ENCODE measurements at places on chromosomes 5 and 9.

GRCh38 chr5:40428126-40428525 is 251.6 kb upstream of the PTGER4 start:
- DNase-seq, result no peak

GRCh38 chr5:41831155-41831554 is 39.1 kb downstream of the OXCT1 start:
- no peak for DNase-seq

DNA sequence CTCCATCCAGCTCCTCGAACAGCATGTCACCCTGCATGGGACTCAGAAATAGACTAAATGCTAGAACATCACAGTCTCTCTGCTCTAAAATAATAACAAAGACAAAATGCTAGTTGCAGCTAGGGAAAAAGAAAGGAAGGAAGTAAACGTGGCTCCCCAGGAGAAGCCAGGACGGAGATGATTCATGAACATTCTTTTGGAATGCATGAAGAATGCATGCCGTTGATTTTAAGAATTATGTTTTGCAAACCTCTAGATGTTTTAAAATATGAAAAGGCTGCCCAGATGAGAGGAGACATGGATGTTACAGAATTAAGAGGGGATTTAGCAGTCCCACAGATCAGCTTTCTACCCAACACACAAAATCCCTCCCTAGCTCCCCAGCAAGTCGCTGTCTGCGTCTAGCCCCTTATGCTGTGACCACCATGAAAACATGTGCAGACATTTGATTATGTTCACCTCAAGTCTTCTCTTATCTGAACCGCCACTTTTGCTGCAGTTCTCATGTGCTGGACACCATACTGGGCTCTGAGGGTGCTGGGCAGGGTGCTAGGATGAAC is 139.4 kb upstream of the LMX1B start:
- no peak for DNase-seq

DNA sequence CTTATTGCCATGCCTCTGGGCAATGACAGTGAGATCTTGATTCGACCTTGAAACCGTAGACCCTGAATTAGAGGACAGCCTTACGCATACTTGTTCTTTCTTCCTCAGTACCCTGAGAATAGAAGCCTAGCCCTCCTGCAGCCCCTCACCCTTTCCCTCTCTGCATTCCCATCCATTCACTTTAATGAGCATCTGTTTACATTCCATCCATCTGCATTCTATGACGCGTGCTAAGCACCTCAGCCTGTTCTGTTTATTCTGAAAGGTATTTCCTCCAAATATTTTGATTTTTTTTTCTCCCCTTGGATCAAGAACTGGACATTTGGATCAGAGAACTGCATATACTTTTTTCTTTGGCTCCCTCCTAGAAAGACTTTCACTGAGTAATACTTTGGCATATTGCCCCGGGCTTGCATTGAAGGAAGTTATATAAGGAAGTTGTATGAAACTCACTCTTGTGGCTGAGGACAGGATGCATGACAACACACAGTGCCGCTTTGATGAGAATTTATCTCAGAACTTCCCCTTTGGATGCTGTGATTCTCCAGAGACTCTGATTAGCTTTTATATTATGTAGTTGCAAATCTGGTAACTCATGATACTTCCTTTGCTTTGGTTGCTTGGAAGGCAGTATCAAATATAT is 15.7 kb downstream of the TMEM8B start:
- no peak for DNase-seq

DNA sequence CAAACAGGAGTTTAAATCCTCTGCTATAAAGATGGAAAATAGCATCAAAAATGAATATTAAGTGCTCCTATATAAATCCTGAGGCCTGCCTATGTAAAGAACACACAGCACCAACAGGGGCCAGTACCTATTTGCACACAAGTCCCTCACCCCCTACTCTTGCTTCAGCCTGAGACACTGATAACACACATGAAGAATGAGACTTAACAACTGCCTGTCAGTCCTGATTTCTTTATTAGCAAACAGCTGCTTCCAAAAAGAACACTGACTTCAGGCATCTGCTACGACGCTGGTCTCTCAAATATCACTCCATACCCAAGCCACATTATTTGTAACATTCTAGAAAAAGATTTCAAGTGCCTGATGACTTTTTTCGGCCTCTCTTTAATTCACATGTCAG is 55.5 kb downstream of the MYO10 start:
- DNase-seq, result no peak

GRCh38 chr9:69190863-69191181 is 16.7 kb downstream of the TJP2 start:
- no peak for DNase-seq

DNA sequence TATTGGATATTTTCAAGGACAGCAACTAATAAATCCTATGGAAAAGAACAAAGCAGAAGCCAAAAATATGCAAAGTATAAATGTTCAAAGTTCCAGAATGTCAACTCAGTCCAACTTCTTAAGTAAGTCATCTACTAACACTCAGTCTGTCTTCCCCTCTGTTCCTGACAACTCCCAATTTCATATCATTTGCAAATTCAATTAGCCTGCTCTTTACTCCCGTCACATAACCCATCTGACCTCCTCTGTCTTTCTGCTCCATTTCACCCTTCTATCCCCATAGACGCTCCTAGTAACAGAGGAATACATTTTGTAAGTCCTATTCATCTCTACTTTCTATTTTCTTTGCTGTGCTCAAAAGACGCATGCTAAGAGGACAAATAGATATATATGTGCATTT is 659.8 kb upstream of the MEF2C start:
- DNase-seq, result no peak

GRCh38 chr9:126635661-126636439 is 22.1 kb downstream of the LMX1B start:
- no peak for DNase-seq

GRCh38 chr9:135480940-135481310 is 1.3 kb downstream of the PPP1R26 start:
- DNase-seq, result no peak

DNA sequence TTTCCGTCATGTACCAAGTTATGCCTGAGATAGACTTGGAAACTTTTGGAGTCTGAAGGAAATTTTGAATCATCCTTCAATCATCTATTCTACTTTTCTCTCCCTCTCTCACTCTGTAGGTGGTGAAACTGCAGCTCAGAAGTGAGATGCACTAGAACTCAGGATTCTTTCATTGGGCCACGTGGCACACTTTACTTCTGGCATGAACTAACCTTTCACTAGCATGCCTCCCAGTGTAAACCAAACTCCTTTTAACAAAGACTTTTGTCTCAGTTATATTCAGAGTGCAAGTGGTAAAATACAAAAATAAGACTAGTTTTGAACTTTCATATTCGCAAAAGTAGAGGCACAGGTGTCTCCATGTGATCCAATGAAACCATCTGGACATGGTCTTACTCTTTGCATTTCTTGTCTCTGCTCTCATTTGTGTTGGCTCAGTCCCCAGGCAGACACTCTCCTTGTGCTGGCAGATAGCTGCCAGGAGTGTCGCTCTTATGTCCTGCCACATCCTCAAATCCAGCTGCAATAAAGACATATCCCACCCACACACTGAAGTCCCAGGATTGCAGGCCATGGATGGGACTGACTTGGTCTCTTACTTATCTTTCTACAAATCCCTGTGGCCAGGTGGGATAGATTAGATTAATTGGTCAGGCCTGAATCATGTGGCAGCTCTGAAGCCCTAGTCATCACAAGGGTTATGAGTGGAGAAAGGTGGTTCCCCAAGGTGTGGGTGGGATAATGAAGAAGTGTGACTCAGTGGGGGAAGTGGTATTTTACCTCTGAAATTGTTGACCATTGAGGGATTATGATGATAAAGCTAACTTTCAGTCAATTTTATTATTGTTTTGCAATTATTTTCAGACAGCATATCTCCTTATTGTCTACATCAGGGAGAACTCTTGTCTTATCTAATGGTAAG is 267.5 kb downstream of the GABRB2 start:
- no peak for DNase-seq

GRCh38 chr5:115815693-115816225 is 700 bp downstream of the CDO1 start:
- peak; percentile 33 for DNase-seq

GRCh38 chr9:136093995-136094881 is 851 bp downstream of the NACC2 start:
- peak; percentile 49 for DNase-seq

GRCh38 chr5:53025487-53025886 is 36.3 kb downstream of the ITGA2 start:
- no peak for DNase-seq
